ENCODE measurements at places on chromosomes 1 and 21.

DNA sequence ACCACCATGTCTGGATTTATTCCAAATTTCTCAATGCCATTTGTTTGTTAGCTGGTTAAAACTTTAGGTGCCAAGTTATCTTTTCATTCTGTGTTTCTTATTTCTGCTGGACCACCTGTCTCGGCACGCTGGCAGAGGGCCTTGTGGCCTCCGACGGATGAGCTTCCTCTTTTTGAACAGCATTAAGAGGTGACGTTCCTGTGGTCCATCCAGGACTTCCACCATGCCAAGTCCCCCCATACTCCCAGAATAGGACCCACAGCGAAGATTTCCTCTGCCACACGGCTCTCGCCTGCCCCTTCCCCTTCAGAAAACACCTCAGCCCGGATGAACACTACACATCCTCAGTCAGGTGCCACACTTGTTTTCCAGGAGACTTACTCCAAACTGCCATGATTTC lies 73.8 kb downstream of the NTPCR start:
- no peak for DNase-seq

DNA sequence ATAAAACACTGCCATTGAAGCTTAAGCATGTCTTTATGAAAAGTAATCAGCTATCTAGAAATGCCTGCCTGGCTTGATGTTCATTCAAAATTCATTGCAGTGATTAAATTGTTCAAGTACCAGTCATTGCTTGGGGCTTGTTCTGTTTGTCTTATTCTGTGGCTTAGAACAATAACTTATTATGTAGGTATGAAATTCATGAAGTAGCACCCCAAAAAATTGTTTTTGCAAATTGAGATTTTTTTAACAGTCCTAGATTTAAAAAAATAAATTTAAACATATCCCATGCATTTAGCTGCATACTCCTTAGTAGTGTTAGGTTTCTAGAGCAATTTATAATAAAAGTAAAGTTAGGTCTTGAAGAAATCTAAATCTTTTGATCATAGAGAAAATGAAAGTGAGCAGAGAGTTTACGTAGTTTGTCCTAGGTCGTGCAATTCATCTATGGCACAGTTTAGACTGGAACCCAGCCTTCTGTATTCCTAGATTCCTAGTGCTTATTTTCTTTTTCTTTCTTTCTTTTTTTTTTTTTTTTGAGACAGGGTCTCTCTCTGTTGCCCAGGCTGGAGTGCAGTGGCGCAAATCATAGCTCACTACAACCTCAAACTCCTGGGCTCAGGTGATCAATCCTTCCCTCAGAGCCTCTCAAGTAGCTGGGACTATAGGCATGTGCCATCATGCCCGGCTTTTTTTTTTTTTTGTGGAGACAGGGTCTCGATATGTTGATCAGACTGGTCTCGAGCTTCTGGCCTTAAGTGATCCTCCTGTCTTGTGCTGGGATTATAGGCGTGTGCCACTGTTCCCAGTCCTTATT lies 9.3 kb downstream of the MIER1 start:
- DNase-seq: no peak

GRCh38 chr1:26483980-26484379 lies 11.7 kb downstream of the HMGN2 start:
- no peak for DNase-seq

- peak; percentile 1 for DNase-seq
Observed at GRCh38 chr1:184664042-184664660, 90.5 kb downstream of the EDEM3 start.

DNA sequence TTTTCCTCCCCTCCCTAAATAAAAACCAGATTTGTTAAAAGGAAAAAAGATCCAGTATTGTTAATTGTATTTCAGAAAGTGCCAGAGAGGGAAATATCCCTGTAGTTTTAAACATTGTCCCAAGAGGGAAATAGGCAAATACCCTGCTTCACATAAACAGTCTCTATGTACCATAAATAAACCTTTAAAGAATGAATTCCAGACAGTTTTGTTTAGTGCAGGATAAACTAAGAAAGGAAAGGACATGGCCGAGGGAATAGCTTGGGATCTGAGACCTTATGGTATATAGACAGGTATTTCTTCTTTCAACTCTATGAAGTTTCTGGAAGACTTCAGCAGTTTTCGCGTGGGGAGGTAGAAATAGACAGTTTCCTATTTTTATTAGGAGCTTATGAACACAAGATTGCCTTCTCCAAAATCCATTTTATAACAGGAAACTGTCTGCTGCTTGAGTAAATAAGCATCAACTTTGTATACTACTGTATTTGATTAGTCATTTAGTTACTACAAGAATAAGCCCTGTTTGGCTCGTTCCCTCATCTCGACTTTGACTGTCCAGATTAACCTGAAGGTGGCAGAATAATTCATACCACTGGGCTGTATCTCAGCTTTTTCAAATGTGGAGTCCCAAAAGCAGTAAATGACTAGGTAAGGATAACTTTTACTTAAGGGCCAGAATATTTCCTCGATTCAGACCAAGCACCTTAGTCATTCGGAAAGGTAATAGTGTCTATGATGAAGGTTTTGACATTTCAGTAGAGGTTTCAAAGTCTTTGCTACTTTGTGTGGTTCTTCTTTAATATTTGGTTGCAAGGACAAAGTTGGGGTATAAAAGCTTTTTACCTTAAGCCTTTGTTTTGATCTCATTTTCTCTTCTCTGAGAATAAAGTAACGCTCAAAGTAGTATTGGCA lies 177.5 kb downstream of the VPS13D start:
- DNase-seq: peak; percentile 15

DNA sequence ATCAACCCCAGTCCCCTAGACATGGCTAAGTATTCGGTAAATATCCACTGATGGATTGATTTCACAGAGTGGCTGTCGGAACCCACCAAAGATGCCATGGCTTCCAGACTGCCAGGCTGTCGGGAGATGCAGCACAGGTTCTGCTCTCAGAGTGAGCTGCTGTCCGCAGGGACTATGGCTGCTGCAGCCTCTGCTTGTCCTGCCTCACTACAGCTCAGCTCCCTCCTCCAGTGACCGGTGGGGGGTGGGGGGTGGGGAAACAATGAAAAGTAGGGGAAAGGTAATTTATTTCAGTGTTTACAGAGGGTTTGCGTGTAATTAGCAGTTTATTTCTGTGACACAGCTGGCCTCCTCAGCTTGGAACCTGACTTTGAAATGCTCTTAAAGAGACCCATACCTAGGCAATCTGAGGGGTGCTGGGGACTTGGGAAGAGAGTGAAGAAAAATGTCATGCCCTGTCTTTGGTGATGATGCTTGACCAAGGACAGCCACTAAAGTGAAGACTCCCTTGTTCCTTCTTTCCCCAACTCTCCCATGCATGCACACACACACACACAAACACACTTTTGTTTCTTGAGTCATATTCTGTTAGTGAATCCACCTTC lies 109.0 kb downstream of the CACNA1E start:
- DNase-seq: no peak

DNA sequence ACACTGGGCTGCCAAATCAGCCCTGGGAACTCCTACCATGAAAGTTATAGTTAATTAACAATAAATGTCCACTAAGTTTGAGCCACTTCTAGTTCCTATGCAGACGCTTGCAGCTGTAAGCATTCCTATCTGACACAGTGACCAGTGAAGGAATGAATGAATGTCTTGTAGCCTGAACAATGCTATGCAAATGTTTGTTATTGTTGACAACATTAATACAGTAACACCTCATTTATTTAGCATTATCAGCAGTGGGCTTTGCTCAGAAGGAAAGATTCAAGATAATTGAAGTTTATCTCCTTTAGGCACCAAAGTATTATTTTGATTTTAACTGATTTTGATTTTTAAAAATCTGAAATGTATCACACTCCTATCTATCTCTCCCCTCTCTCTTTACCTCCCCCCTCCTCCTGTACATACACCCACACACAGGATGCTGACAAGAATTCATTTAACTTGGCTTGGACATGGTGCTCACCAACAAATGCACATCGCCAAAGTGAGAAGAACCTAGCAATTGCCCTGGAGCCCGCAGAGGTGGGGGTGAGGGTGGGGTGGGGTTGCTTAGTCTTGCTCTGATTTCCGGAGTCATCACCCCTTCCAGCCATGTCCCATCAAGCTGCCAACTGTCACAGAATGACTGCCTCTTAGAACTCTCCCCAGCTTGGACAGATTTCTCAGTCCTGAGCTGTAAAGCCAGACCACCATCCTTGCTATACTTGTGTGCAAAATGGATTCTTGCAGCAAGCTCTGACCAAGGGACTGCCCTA lies 215.3 kb upstream of the CSF3R start:
- no peak for DNase-seq

DNA sequence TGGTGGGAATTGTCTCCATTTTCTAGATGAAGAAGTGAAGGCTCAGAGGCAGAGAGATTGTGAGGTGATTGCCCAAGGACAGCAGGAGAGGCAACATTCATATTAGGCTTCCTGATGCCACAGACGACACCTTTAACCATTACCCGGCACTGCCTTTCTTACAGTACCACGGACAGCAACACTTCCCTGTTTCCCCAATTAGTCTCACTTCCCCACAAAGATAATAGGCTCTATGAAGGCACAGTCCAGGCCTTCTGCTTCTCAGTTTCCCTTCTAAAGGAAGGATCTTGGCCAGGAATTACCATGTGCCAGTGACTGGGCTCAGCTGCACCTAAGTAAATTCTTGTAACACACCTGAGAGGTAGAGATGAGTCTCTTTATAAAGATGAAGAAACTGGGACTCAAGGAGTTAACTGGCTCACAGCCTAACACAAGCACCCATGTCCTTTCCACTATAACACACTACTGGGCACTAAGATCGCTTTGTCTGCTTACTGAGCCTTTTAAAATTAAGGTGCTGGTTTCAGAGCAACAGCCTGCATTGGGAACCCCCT lies 9.6 kb downstream of the IGSF9 start:
- DNase-seq: no peak
